ENCODE measurements at places on chromosomes 3 and 15.
A peak's percentile ranks its signal among the peaks of the same experiment; 100 is the strongest.

DNA sequence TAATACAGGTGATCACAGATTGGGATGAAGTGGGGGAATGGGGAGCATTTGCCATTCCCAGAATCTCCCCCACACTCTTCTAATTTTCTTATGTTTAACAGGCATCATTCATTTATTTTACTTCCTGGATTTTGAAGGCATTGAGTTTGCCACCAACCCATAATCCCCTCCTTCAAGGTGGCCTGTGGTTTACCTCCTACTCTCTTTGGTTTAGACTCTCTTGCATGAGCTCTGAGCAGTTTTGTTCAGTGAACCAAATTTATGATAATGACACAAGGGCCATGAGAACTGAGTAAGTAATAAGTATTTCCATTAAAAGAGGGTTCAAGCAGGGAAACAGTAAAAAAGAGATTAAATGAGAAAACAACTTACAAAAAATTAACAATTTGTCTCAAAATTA is 703.1 kb upstream of the CFAP20DC start:
- no peak for DNase-seq

DNA sequence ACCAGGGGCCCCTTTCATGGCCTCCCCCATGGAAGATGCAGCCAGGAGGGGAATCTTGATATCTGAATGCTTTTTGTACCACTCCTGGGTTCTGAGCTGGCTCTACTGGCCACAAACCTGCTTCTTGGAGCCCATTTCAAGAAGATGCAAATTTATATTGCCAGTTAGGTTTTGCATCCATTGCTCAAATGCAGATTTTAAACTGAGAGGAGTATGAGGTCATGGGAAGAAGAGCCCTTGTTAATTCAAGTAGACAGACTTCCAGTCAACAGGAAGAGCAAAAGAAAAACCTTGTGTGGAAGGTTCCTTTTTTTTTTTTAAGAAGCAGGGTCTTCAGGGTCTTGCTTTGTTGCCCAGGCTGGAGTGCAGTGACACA is 133.5 kb downstream of the PDZRN3 start:
- no peak for DNase-seq

DNA sequence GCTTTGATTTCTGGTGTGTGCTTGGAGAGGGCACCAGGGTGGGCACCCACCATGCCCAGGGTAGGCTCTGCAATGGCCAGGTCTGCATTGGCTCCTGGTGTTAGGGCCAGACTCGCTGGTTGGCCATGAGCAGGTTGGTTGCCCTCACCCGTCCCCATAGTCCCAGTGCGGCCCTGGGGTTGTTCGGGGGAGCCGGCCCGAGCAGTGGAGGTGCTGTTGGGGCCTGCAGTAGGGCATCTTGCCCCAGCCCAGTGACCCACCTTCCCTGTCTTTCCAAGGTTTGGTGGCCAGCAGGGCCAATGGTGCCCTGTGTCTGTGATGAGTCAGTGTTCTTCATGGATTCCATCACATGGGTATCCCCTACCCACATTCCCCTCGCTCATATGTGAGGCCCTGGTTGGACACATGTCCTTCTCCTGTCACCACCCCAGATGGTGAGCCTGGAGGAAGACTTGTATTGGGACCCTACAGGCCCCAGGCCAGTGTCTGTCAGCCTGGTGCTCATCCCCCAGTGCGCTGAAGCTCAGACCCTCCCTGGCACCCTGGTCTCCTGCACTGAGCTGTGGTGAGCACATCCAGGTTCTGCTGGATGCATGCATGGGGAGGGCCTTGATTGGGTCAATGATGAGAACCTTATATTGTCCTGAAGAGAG is 190.1 kb downstream of the UBE3A start:
- no peak for DNase-seq

GRCh38 chr3:121750087-121750415 is 510 bp upstream of the GOLGB1 start:
- no peak for DNase-seq

DNA sequence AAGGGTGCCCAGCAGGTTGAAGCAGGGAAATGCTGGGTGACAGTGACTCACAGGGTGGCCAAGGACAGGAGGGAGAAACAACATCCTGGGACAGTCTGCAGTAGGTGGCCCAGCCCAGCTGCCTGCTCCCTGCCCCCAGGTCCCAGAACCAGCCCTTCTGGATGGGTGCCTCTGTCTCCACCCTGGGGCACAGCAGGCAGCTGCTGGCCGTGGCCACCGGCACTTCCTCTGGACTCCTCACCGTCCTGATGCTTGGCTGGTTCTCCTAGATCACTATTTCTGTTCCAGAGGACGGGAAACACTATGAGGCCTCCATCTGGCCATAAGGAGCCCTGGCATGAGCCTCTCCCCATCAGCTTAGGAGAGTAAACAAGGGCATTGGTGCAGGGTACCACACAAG is 258.9 kb downstream of the XXYLT1 start:
- no peak for DNase-seq

GRCh38 chr3:82587174-82587573 is 825.7 kb upstream of the GBE1 start:
- DNase-seq: no peak

- DNase-seq: no peak
These were observed 124.3 kb downstream of the TIGIT start for GRCh38 chr3:114418107-114418506.

- no peak for DNase-seq
These were observed 173.8 kb upstream of the TLE3 start for GRCh38 chr15:70271422-70272088.

- DNase-seq: no peak
These were observed 15.6 kb downstream of the TMEM158 start for GRCh38 chr3:45210308-45211041.

DNA sequence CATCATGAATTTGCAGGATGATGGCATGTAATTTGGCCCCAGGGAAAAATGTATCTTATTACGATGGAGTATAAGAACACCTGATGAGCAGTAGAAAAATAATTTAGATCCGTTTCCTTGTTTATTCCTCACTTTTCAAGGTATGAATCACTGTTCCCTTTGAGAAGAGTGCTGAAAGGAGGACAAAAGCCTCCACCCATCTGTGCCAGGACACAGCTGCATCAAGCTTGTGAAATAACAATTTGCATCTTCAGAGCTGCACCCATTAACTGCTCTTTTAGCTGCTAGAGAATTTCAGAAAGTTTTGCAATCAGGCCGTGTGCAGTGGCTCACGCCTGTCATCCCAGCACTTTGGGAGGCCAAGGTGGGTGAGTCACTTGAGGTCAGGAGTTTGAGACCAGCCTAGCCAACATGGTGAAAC is 9.6 kb downstream of the CLDND1 start:
- no peak for DNase-seq

DNA sequence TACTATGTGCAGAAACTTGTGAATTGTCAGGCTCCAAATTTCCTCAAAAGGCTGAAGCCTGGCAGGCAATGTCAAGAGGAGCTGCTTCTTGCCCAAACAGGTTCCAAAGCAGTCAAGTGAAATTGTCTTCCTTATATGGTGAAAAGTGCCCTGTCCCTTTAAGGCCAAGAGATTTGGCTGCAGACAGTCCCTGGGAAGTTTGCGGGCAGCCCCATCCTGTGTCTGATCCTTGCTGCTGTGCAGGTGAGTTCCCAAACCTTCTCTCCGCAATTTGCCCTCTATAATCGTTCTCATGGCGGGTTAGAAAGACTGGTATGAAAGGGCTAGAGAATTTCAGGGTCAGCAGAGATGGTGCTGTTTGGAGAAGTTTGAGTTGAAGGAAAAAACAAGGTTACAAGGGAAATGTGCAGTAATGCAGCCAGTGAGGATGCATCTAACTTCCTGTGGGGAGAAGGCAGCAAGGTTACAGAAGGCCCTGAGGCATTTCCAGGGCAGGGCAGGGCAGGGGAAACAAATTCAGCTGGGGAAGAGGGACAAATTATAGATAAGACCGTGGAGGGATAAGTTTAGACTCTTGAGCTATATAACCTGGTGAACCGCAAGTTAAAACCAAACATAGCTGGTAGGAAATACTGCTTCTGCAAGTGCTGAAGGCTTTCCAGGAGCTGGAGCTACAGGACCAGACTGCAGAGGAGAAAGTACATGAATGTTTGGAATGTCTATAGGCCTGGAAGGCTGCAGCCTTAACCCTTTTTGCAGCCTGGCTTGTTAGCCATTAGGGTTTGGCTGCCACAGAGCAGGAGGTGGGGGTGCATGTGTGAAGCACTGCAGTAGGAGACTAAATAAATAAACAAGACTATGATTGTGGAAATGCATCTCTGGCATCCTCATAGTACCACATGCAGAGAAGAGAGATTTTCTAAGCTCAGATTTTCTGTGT is 256.2 kb upstream of the IL12A start:
- no peak for DNase-seq

- DNase-seq: no peak
These were observed 54.7 kb downstream of the IGF2BP2 start for GRCh38 chr3:185770109-185770508.

DNA sequence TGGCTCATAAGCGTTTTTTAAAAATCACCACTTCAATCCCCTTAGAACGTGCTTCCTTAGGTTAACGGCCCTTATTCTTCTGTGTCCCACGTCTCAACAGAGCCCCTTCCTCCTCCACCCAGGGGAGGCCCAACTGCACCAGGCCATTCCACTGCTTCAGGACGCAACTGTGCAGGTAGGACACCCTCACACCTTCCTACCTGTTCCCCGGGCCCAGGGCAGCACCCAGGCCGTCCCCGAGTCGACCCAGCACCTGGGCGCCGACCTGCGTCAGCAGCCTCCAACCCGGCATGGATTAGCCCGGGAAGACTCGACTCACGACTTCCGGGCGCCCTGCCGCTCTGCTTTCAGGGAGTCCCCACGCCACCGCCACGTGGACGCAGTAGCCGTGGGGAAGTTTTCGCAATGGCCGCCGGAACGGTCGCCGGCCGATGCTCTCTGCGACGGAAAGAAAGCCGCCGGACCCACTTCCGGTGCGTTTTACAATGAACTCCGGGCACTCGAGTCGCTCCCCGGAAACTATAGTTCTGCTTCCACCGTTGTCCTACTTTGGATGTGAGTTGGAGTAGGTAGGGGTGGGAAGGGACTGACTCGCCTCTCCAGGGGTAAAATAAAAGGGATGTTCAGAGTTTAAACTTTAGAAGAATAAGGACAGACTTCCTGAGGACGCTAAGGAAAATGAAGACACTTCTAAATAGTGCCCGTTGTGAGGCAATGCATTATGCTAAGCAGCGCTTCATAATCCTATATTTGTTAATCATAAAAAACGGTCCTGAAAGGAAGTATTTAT is at the start of gene MRPL3:
Gene MRPL3, minus strand, starts transcription at position 442 of the 790 bp plus-strand sequence. Its CDS starts 150 bp downstream, at position 292.
- peak; percentile 87 for DNase-seq

DNA sequence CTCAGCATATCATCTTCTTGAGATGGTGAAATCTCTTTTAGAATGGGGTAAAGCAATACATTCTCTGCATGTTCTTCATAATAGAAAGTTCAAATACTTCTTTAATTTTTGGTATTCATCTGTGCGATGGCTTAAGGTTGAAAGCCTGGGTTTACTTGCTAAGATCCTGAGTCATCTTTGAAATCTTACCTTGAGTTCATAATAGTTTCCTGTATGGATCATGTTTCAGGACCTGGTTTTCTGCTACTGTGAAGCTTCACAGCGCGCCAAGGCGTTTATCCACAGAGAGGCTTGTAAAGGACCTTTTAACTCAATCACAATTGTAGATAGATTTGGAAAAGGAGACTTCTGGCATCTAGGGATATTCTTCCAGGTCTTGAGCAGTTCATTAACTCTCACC is 39.0 kb downstream of the MED12L start:
- DNase-seq: no peak

- no peak for DNase-seq
These were observed 42.6 kb upstream of the SEMA6D start for GRCh38 chr15:47674586-47675232.

DNA sequence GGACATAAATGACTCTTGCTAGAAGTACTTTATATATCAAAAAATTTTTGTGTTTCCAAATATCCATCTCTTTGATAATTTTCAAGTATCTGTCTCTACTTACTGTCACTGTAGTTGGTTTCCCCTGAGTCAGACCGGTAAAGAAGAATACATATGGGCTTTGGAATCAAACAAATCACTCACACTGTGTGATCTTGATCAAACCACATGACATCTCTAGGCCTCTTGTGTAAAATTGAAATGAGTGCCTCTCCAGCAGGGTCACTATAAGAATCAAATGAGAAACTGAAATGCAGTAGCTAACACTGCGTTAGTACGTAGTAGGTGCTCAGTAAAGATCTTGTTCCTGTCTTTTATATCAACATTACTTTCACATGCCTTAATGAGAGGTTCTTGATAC is 314.6 kb upstream of the STT3B start:
- no peak for DNase-seq

Measured in amygdala (tissue), 56 donors.